ENCODE measurements at places on chromosomes 7 and 10. TPM values are rescaled to one million over a fixed set of nuclear protein-coding genes. Genes with fewer than 3 reads are reported as not detected.

Gene AVPI1
- 1.7 TPM for total RNA-seq

DNA sequence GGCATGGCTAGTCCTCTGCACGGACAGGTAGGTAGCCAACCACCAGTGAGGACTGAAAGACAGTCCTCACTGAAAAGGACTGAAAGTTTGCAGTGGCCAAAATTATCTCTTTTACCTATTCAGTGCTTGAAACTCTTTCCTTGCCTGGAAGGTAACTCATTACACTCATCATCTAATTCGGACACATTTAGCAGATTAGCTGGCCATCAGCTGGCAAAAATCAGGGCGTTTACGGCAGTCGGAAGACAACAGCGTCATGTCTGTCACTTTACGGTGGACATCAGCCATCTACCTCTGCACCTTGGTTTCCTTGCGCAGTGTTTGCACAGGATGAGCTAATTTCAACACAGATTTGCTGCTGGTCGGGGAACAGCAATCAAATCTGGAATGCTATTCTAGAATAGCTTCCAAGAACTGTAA is 740 bp downstream of the ANXA7 start:
- peak; percentile 71 for DNase-seq
- H3K27me3 ChIP-seq: peaks cover 3% of the 10 kb centered on the region
- peak overlapping the region; percentile 80 for H3K4me3 ChIP-seq
- peak overlapping the region; percentile 81 for H3K27ac ChIP-seq
- peaks cover 50% of the 10 kb centered on the region for H3K4me1 ChIP-seq

DNA sequence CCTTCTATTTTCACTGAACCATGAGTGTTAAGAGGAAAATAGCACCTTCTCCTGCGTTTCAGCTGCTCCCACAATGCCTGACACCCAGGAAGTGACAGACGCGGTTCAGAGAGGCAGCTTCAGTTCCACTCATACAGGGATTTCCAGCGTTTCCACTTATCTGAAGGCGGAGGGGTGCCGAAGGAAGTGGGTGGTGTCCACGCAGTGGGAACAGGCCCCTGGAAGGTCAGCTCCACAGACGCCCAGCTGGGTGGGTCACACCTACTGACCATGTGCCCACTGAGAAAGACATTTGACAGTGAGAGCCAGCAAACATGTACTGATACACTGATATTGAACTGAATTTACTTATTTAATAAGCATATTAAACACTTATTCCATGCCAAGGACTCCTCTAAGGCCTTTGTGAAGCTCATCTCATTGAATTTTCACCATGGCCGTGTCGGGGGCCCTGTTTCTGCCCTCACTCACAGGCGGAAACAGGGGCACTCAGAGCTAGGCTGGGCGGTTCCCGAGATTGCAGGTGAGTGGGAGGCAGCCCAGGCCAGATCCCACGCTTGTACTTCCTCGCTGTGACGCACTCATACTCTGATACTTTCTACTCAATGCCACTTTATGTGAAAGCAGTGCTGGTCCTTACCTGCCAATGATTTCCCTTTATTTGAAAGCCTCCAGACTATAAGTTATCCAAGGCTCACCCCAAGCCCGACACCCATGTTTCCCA is 96.8 kb downstream of the TCERG1L start:
- DNase-seq: no peak
- no peaks in the 10 kb centered on the region for H3K4me1 ChIP-seq
- H3K27me3 ChIP-seq: no peaks in the 10 kb centered on the region
- no peak overlapping the region for H3K4me3 ChIP-seq
- no peaks in the 10 kb centered on the region for H3K36me3 ChIP-seq
- no peak overlapping the region for H3K27ac ChIP-seq

DNA sequence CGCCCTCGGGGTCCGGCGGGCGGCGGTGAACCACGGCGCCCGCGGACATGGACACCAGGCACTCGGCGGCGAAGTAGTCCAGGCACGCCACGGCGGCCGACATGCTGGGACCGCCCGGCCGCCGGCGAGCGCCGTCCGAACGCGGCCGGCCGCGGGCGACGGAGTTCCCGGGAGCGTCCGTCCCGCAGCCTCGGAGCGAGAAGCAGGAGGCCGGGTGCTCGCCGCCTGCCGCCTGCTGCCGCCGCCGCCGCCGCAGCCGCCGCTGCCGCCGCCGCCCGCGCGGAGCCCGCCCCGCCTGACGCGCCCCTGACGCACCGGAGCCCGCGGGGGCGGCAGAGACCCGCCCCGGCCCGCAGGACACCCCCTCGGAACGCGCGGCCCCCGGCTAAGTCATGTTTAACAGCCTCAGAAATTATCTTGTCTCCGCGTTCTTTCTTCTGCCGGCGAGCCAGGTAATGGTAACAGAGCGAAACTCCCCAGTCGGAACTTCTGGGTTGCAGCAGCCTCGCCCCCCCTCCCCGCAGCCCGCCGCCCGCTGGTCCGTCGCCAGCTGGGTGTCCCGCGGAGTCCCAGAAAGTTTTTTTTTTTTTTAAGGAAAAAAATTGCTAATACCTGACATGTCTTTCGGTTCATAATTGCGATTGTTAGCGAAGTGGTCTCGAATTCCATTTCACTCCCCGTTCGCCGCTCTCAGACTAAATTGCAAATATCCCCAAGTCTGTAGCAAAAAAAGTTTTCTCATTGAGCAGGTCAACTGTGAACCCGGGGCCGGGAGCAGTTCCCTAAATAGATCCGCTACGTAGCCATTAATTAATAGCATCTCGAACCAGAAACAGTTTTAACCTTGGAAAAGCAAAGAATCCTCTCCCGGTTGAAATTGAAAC is at the start of gene KLF14:
TSS of gene KLF14 (minus strand) at position 277 of the 884 bp plus-strand sequence. CDS start at position 103, 174 bp downstream.
- DNase-seq: peak; percentile 36
- H3K36me3 ChIP-seq: peaks cover 8% of the 10 kb centered on the region
- H3K27me3 ChIP-seq: peaks cover 66% of the 10 kb centered on the region
- peak within 1 kb of the TSS; percentile 83 for H3K4me3 ChIP-seq
